ENCODE measurements at places on chromosomes 7 and 10.

DNA sequence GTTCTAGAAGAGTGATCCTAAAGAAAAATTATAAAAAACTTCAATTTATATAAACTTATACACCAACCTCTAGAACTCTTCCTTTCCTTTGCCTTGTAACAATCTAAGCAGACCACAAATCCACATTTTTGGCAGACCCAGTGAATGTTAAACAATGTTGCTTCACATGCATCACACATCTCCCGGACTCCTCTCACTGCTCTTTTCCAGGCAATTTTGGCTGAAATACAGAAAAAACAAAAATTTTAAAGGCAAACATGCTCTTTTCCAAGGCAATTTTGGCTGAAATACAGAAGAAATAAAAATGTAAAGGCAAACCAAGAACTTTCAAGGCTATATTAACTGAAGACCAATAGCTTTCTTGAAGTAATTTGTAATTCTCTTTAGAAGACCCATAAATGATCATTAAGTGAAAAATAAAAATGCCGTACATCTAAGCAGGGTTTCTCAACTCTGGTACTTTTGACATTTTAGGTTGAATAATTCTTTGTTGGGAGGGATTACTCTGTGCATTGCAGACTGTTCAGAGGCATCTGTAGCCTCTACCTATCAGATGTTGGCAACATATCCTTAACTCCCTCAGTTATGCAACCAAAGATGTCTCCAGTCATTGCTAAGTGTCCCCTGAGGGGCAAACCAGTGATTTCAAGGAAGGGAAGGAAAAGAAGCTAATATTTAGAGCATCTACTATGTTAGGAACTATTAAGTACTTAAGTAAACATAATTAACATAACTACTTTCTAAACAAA, 64.4 kb downstream of the NRBF2 start:
- no peak for DNase-seq

- no peak for DNase-seq
Observed at GRCh38 chr10:97298223-97298571, 5.8 kb upstream of the ARHGAP19 start.

DNA sequence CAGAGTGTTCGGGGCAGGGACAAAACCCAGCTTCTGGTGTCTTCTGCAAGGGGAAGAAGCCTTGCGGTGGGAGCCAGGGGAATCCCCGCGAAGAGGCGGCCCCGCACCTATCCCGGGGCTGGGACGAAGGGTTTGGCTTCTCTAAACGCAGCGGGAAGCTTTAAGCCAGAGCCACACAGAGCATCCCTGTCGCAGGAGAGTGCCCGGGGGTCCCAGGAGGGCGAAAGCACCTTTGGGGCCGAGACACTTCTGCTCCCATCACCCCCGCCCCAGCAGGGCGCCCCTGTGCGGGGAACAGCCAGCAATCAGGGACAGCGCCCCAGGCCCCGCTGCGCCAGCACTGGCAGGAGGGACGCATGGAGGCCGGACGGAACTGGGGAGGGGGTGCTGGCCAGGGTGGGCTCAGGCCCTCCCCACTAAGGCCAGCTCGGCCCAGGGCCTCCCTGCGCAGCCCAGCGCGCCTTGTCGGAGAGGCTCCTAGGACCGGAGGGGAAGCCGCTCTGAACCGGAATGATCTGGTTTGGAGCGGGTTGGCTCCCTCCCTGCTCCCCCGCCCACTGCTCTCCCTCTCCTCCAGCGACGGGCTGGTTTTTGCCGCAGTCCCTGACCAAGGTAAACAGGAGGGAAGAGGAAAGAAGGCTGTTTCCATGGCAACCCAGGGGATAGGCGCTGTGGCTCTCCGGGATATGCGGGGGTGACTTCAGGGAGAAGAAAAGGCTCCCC, 63.9 kb downstream of the TMEM209 start:
- peak; percentile 51 for DNase-seq

DNA sequence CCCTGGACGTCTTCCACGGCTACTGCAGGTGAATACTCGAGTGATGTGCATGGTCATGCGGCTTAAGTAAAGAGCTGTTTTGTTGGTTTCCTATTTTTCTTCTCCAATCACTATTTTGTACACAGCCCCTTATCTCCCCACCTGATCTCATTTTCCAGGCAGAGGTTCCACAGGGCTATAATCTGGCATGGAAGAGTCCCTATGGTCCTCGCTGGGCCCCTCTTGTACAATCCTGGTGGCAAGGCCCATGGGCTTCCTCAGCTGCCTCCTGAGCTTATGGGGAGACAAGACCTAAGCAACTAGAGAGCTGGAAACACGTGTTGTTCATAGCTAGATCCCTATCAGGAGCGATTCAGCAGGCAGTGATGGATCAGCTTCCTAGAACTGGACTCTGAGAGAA, 181.3 kb upstream of the ADO start:
- no peak for DNase-seq

DNA sequence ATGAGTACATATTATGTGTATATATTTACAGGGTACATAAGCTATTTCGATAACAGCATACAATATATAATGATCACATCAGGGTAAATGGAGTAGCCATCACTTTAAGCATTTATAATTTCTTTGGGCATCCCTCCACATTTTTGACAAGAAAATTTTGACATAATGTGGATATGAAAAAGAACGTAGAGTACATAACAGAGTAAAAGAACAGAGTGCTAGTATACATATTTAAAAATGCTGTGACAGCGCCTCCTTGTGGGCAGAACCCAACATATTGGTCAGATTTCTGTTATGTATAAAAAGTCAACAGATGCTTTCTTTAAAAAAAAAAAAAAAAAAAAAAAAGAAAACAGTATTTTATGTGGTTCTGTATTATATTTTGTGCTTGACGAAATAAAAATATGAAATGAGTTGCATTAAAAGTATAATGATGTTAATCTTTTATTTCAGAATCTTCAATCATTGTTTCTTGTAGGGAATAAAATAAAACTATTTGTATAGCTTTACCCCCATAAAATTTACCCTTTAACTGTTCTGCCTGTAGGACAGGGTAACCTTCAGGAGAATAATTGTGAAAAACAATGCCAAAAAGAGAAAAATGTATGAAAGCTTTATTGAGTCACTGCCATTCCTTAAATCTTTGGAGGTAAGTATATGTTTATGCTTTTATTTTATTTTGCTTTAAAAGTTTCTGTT, 18.3 kb upstream of the HBP1 start:
- peak; percentile 57 for DNase-seq
